ENCODE measurements at places on chromosomes 2 and 18.

DNA sequence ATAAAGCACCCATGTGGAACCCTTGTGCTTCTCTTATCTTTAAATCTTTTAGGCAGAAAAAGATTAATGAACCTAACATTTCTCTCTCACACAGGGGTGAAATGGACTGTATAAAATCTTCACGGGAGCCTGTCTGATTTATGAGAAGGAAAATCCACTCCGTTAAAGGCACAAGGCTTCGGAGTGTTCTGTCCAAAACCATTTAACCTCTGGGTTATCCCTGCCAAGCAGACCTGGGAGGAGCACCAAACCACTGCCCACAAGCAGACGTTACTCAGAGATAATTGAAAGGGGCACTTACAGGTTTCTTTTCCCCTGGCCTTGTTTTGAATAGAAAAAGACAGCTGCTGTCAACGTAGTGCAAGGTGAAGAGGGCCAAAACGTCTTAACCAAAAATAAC is 184.4 kb upstream of the DOK6 start:
- DNase-seq, result no peak

DNA sequence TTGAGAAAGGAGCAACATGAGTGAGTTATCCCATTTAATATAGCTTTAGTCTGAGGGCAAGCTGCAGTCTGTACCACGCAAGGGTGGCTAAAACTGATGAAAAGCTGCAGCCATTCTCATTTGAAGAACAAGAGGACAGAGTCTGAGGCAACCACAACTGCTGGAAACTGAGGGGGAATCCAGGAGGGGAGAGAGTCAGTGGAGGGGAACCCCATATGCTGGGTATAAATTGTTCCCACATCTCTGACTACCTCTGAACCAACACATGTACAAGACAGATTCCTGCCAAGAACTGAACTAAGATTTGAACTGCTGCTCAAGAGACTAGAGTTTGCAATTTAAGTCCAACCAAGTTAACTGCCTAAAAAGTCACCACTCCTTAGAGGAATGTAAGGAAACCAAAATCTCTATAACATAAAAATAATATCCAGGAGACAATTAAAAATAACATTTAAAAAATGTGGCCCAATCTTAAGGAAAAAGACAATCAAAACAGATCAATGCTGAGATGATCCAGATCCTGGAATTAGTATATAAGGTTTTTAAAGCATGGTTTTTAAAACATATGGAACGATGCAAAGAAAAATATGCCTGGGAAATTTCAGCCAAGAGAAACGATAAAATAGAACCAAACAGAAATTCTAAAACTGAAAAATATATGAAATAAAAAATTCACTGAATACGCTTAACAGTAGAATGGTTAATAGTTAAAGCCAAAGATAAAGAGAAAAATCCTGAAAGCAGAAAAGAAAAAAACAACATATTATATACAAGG is 11.2 kb downstream of the CWC22 start:
- no peak for DNase-seq

GRCh38 chr18:25921677-25922421 is 168.6 kb downstream of the SS18 start:
- DNase-seq, result peak; percentile 10

- no peak for DNase-seq
Observed at GRCh38 chr18:57220480-57220879, 73.6 kb downstream of the BOD1L2 start.

DNA sequence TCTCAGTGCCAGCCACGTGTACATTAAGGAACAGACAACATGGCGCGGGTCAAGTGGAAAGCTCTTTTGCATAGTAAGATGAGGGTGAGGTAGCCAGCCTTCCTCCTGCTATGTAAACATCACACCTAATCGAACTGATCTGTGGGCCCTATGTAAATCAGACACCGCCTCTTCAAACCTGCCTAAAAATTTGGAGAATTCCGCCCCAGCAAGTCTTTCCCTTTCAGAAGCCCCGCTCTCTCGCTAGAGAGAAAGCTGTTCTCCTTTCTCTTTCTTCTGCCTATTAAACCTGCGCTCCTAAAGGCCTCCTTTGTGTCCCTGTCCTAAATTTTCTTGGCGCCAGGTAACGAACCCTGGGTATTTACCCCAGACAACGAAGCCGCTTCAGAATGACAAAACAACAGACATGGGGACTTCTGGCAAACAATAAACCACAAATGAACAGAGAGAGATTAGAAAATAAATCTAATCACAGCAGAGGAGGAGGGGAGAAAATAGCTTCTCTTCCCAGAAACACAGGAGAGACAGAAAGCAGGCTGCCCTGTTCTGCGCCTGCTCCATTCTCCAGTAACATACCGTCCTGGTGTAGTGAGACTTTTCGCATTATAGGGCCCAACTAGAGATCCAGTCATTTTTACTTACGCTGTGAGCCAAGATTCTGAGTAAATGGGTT is 31.9 kb upstream of the CYP1B1 start:
- no peak for DNase-seq

DNA sequence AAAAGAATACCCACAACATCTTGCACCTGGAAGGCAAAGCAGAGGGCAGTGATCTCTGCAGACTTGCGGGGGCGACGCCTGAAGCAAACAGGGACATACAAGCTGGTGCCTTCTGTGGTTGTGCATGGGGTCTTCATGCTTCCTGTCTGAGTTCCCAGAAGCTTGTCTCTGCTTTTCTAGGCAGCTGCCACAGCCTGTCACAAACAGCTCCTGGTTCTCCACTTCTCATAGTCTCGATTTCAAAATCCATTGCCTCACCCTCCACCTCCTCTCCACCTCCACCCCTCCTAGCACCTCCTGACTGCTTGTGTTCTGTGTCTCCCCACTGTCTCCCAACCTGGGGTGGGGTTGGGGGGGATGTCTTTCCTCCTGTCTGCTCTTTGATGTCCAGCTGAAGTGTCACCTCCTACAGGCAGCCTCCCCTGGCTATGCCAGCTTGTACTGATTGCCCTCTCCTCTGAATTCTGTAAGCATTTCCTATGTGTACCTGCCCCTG is 1.7 kb upstream of the PROC start:
- no peak for DNase-seq

GRCh38 chr2:61670591-61671501 is 132.7 kb upstream of the XPO1 start:
- DNase-seq, result no peak

GRCh38 chr2:234674781-234675201 is 177.9 kb upstream of the ARL4C start:
- DNase-seq, result no peak

DNA sequence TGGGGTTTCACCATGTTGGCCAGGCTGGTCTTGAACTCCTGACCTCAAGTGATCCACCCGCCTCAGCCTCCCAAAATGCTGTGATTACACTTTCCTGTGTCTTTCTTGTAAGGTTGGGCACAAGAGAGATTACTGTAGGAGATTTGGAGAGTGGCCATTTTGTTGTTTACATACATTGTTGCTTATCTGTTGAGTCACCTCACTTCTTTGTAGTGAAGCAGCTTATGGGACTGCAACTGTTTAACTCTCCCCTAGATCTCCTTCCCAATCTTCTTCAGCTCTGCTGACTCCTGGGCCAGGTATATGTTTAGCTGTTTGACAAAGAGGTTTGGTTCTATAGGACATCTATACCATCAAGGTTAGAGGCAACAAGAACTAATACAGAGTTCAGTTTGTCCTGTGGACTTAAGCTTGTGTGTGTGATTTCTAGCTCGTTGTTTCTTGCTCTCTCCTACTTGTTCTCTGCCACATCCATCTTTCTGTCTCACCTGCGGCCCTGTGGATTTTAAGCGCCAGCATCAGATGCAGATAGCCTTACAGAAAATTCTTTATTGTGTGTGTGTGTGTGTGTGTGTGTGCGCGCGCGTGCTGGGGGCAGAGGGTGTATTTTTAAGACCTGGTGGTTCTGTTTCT is 95.4 kb downstream of the HAUS1 start:
- no peak for DNase-seq

DNA sequence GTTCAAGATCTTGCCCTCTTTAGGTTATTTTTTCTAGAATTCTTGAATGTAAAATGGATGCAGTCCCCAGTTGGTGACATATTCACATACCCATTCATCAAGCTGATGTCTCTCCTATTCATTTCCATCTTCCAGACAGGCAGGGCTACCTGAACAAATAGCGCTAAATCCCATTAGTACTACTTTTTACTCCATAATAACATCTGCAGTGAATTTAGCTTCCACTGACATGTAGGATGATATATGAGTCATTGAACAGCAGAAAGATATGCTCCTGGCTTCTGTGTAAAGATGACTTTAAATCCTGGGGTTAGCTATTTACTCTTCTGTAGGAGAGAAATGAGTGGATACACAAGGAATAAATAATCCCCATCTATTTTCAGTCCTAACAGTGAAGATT is 194.7 kb downstream of the RND3 start:
- DNase-seq, result no peak

GRCh38 chr2:3268705-3269029 is 109.0 kb downstream of the EIPR1 start:
- no peak for DNase-seq

- DNase-seq, result no peak
Observed at GRCh38 chr2:38740851-38741731, 10.1 kb downstream of the SRSF7 start.

GRCh38 chr18:12321333-12321732 is 13.3 kb downstream of the TUBB6 start:
- DNase-seq, result no peak

DNA sequence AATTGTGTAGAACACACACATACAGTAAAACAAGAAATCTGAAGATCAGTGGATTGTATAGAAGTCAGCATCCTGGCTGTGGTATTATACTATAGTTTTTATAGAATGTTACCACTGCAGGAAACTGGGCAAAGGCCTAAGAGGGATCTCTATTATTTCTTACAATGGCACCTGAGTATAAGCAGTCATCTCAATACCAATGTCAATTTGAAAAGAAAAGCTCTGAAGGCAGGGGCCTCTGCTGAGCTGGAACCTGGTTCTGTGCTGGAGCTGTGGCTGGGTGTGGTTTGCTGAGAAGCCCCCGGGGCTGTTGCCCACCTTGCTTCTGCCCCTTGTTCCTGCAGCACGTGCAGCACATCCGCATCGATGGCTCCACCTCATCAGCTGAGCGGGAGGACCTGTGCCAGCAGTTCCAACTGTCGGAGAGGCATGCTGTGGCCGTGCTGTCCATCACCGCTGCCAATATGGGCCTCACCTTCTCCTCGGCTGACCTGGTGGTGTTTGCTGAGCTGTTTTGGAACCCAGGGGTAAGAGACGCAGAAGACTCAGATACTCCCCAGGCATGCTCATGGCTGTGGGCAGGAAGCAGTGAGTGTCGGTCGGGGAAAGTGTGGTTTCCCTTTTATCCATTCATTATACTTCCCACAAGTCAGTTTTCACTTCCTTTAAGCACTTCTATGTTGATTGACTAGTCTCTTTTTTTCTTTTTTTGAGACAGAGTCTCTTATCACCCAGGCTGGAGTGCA is 23.5 kb upstream of the RPL37A start:
- DNase-seq, result no peak

- no peak for DNase-seq
Observed at GRCh38 chr18:38551881-38552280, 986.3 kb upstream of the CELF4 start.

- no peak for DNase-seq
Observed at GRCh38 chr2:148592791-148593190, 51.8 kb upstream of the EPC2 start.

GRCh38 chr2:223580951-223581350 is 21.2 kb downstream of the SCG2 start:
- DNase-seq, result no peak

DNA sequence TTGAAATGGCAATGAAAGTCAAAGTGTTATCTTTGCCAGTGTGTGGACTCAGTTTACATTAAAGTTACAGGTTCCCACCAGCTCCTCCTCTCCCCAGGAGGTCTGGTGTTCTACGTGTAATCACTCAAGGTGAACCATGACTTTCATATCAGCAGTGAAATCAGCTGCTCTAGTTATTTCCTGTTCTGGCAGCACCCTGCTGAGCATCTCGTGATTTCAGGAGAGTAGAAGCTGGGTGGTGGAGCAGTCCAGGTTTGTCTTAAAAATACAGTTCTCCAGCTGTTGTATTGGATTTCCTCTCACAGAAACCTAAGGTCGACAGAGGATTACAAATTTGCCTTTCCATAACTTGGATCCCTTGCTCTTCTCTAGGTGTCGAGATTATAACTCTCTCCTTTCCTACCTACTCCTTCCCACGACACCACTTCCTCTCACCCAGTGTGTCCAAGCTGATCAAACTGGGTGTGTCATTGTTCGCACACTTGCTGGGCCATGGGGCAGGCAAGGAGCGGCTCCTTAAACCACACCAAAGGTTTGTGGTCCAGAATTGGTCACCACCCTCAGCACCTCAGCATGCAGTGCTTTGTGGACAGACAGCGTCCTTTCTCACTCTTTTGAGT is 13.0 kb upstream of the ARHGAP25 start:
- no peak for DNase-seq

- no peak for DNase-seq
Observed at GRCh38 chr2:138787053-138787666, 7.0 kb upstream of the NXPH2 start.

DNA sequence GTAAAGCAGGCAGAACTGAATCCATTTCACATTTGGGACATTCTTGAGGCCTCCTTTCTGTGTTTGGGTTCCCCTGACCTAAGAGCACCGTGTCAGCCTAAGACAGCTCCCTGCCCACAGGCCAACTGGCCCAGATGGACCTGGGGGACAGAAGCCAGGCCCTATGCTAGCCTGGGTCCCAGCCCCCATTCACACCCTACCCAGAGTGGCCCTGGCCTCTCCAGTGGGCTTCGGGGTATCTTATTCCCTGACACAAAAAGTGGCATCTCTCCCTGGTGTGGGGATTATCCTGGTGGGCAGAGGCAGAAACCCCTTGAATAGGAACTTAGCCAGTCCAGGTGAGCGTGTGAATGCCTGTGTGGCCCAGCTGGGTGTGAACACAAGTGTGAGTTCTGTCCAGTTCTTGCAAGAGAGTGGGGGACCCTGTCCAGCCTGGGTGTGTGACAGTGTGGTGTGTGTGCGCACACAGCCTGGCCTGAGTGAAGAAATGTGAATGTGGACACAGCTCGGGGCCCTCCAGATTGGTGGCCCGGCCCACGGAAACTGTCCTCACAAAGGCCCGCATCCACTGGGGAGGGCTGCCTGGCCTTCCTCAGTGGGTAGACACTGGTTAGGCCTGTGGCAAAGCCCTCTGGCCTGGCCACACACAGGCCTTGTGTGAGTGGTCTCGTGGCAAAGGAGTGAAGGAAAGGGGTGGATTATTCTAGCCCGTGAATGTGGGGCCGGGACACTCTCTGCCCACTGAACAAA is 63.0 kb upstream of the HAAO start:
- no peak for DNase-seq

DNA sequence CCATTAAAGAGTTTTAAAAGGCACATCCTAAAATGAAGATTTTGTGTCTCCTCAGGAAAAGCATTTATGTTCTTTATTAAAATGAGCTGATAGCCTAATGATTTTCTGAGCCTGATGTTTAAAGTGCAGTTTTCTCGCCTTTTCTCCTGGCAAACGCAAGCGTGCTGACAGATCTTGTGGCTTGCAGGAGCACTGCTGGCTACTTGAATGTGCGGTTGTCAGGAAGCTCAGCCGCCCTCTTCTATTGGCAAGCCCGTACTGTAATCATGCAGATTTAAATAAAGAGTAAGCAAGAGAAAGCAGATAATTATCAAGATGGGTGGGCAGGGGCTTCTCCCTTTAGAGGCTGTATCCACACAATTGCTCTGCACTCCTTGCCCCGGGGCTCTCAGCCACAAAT is 139.5 kb upstream of the SPHKAP start:
- DNase-seq, result no peak

All from stimulated activated CD8-positive, alpha-beta memory T cell treated with anti-CD3 and anti-CD28 coated beads, Interleukin-15, amount 100 ng/mL, for 48 hours (primary cell).